ENCODE measurements at places on chromosomes 6 and 20. TPM values are rescaled to one million over a fixed set of nuclear protein-coding genes. Genes with fewer than 3 reads are reported as not detected.

Gene MUC22
- total RNA-seq = 0.19 TPM

Gene IL20RA
- total RNA-seq = 9.1 TPM

- no peak for DNase-seq
Observed at GRCh38 chr6:42300185-42300584, 82.5 kb upstream of the MRPS10 start.

Gene HLA-DRB1
- 27.5 TPM for total RNA-seq

- no peak for DNase-seq
Observed at GRCh38 chr6:149268146-149268545, 49.4 kb upstream of the TAB2 start.

- no peak for DNase-seq
Observed at GRCh38 chr6:170222498-170223471, 68.1 kb downstream of the DLL1 start.

Gene FAM209A
- total RNA-seq = not detected

DNA sequence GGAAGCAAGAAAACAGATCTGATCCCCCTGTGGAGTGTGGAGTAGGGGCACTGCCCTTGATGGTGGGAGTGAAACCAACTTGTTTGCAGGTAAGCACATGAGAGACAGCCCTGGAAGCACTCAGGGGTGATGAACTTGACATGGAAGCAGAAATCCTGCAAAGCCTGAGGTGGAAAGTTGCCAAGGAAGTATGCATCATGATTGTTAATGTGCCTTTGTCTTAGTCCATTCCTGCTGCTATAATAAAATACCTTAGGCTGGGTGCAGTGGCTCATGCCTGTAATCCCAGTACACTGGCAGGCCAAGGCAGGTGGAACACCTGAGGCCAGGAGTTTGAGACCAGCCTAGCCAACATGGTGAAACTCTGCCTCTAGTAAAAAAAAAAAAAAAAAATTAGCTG, 40.2 kb upstream of the IFNGR1 start:
- DNase-seq = no peak

Gene PSMB9
- 12.6 TPM for total RNA-seq
